Stimulated activated CD4-positive, alpha-beta T cell treated with anti-CD3 and anti-CD28 coated beads, Interleukin-12 subunit alpha, Interleukin-12 subunit beta, amount 100 ng/mL, for 24 hours (primary cell): ENCODE measurements at places on chromosomes 7 and 10.

GRCh38 chr7:7944619-7945282 is 23.8 kb upstream of the GLCCI1 start:
- DNase-seq: peak; percentile 23

- no peak for DNase-seq
Observed at GRCh38 chr7:36683695-36684357, 40.5 kb downstream of the AOAH start.

- no peak for DNase-seq
Observed at GRCh38 chr10:91975438-91975837, 51.9 kb downstream of the BTAF1 start.

DNA sequence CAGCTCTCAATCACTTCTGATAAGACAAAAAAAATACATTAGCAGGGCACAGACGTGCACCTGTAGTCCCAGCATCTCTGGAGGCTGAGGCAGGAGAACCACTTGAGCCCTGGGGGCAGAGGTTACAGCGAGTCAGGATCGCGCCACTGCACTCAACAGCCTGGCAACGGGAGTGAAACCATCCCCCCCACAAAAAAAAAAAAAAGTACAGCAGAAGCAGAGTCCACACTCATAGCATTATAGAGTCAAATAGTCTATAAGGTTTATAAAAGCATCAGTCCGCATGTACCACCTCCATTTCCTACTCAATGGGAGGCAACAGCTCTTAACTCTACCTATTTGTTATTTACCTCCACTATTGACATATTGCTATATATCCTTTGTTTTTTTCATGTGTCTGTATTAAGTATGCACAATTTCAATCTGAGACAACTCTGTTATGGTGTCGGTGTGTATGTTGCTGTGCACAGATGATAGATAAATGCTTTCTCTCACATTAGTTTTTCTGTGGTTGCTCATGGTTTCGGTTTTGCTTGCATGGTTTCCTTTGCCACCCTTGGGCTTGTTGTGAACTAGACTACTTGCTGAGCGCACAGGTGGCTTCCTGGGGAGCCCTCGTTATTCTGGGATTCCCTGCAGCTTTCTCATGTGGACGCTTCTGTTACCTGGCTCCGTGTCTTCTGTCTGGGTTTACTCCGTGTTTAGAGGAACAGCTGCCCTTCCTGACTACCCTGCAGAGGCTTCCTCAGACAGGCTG is 40.4 kb downstream of the PROSER2 start:
- peak; percentile 35 for DNase-seq

DNA sequence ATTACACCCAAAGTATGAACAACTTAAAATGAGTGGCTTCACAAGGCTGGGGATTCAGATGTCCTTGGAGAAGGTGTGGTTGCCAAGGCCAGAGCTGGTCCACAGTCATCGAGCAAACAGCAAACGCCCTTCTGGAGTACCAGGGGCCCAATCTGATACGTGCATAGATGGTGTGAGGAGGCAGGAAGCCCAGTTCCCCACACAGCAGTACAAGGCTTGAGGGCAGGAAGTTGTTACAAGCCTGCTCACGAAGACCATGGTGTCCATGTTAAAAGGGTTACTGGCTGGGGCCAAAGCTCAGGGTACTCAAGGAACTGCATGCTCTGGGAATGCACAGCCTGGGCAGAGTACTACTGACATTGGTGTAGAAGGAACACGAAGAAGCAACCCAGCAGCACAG is 4.6 kb upstream of the ANKRD26 start:
- DNase-seq: no peak

GRCh38 chr10:128025951-128026350 is 100.3 kb downstream of the MKI67 start:
- DNase-seq: no peak

GRCh38 chr10:69457771-69458237 is 6.5 kb downstream of the TSPAN15 start:
- no peak for DNase-seq

DNA sequence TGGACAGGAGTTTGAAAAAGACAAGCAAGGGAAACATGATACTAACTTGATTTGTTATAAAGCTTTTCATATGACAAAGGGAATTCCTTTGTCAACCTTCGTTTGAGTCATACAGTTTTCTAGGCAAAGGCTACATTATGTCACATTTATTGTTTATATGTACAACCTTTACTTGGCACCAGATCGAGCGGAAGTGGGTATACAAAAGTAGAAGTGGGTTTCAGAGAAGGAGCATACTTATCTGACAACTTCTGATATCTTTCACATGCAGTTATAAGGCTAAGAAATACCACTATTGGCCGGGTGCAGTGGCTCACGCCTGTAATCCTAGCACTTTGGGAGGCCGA is 11.0 kb downstream of the STMP1 start:
- DNase-seq: no peak

DNA sequence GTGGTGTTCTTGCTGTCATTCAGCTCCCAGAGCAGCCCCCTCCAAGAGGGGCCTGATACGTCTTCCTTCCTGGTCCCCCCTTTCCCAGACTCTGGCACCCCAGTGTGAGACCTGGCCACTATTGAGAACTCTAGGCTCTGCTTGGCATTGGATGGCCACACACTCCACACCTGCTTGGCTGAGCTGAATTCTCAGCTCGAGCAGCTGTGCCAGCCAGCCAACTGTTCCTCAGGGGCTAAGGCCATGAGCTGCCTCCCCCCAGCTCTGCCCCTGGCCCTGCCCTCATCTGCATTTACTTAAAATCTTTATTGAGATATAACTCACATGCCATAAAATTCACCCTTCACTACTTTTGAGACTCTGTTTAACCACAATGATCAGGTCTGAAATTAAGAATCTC is 6.7 kb downstream of the TLL2 start:
- DNase-seq: no peak

DNA sequence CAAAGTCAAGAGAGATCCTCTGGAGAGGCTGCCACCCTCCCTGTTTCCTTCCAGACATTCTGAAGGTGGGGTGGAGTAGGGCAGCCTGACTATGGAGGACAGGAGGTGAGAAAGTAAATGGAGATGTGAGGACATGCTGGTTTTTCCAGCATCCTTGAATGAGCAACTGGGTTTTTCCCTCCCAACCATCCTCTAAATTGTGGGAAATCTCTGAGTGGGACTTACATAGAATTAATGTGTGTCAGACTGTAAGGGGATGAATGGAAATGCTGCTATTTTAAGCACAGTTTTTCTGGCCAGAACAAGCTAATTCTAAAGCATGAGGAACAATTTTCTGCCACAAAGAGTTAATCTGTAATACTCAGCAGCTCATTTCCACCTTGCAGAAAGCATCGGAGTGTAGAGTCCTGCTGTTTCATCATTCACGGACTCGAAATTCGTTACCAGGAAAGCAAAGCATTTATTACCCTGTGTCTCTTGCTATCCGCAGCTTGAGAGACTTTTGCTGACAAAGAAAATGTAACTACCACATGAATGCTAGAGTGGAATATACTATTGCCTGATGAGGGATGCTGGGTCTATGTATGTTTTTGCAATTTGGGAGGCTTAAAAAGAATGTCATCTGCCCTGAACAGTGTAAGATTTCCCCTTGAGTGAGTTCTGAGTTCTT is 213.0 kb downstream of the CELF2 start:
- no peak for DNase-seq
